ENCODE measurements at places on chromosomes 6 and 20. TPM values are rescaled to one million over a fixed set of nuclear protein-coding genes. Genes with fewer than 3 reads are reported as not detected.

GRCh38 chr20:32718749-32719348 is 24.4 kb downstream of the COMMD7 start:
- no peaks in the 10 kb centered on the region for H3K4me1 ChIP-seq
- no peaks in the 10 kb centered on the region for H3K36me3 ChIP-seq

TSPYL4 gene
- 4.8 TPM for total RNA-seq

TRIM15 gene
- 0.12 TPM for total RNA-seq

DNA sequence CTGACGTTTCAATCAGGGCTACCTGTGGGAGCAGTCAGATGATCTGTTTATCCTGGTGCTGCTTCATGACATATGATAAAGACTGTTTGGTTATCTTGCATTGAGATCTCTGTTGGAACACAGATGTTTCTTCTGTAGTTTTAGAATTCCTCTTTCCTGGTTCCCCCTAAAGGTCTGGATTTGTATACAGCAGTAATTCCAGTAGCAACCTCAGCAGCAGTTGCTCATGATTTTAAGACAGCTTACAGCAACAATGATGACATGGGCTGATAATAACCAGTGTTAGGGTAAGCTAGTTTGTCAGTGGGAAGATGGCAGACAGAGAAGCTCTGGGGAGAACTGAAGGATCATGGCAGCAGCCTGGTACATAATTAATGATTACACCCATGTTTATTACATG is 439.4 kb downstream of the PHF3 start:
- H3K4me1 ChIP-seq: no peaks in the 10 kb centered on the region
- no peak overlapping the region for H3K4me3 ChIP-seq
- no peaks in the 10 kb centered on the region for H3K36me3 ChIP-seq
- H3K27me3 ChIP-seq: no peaks in the 10 kb centered on the region

SLC22A2 gene
- total RNA-seq: not detected

THEMIS gene
- total RNA-seq: not detected

GRCh38 chr20:41061155-41061554 is 32.5 kb downstream of the TOP1 start:
- no peak overlapping the region for H3K27ac ChIP-seq
- H3K4me3 ChIP-seq: no peak overlapping the region
- no peak for DNase-seq
- H3K36me3 ChIP-seq: peaks cover 20% of the 10 kb centered on the region
- H3K27me3 ChIP-seq: no peaks in the 10 kb centered on the region

SLC26A8 gene
- not detected for total RNA-seq

RGL2 gene
- 41.4 TPM for total RNA-seq

ROS1 gene
- not detected for total RNA-seq

All from gastrocnemius medialis (tissue), 4 donors.